ENCODE measurements at places on chromosomes 13 and 19. TPM values are rescaled to one million over a fixed set of nuclear protein-coding genes. Genes with fewer than 3 reads are reported as not detected.

The PROZ gene
- not detected for total RNA-seq

The APOC4 gene
- total RNA-seq: not detected

- no peak overlapping the region for H3K4me3 ChIP-seq
- H3K27me3 ChIP-seq: no peaks in the 10 kb centered on the region
- no peak for DNase-seq
- no peaks in the 10 kb centered on the region for H3K4me1 ChIP-seq
- H3K27ac ChIP-seq: no peak overlapping the region
- H3K36me3 ChIP-seq: no peaks in the 10 kb centered on the region
Observed at GRCh38 chr13:104597546-104598180, 1531.4 kb upstream of the SLC10A2 start.

DNA sequence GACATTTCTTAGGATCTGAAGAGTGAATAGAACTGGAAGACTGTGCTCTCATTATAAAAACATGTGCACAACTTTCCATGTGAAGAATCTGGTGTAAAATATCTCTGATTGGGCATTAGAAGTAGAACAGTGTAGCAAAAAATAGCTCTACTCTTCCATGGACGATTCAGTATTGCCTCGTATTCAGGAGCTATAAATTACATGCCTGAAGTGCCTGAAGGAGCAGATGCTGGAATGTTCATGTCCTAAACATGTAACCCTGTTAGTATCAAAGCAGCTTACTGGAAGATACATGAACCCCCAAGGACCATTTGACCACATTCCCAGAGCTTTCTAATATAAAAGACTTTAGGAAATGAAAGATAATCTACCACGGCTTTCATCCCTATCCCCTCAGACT lies 528.9 kb downstream of the DACH1 start:
- H3K36me3 ChIP-seq: no peaks in the 10 kb centered on the region
- no peaks in the 10 kb centered on the region for H3K27me3 ChIP-seq
- DNase-seq: no peak
- no peak overlapping the region for H3K27ac ChIP-seq
- H3K4me3 ChIP-seq: no peak overlapping the region

DNA sequence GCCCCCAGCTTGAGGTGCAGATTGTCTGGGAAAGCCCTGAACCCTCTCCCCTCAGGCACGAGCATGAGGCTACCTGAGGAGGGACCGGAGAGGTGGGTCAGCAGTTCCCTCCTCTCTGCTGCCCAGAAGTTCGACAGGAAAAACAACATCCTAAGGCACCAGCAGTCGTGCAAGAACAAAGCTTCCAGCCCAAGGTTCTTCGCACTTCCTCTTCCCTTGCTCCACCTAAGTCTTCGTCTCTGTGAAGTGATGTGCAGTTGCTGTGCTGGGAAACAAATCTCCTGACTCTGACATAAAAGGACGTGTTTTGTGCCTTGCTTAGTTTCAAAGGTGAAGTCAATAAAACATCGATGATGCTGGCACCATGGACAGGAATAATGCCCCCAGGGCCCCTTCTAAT lies 173.3 kb downstream of the USP12 start:
- H3K36me3 ChIP-seq: no peaks in the 10 kb centered on the region
- H3K4me1 ChIP-seq: peaks cover 46% of the 10 kb centered on the region
- no peaks in the 10 kb centered on the region for H3K27me3 ChIP-seq
- DNase-seq: peak; percentile 19
- no peak overlapping the region for H3K27ac ChIP-seq

- no peak overlapping the region for H3K4me3 ChIP-seq
- no peaks in the 10 kb centered on the region for H3K4me1 ChIP-seq
- H3K27ac ChIP-seq: no peak overlapping the region
Observed at GRCh38 chr13:46031581-46032263, 20.8 kb downstream of the ZC3H13 start.

The SHISA7 gene
- total RNA-seq: not detected

The POLR2E gene
- total RNA-seq: 106 TPM

DNA sequence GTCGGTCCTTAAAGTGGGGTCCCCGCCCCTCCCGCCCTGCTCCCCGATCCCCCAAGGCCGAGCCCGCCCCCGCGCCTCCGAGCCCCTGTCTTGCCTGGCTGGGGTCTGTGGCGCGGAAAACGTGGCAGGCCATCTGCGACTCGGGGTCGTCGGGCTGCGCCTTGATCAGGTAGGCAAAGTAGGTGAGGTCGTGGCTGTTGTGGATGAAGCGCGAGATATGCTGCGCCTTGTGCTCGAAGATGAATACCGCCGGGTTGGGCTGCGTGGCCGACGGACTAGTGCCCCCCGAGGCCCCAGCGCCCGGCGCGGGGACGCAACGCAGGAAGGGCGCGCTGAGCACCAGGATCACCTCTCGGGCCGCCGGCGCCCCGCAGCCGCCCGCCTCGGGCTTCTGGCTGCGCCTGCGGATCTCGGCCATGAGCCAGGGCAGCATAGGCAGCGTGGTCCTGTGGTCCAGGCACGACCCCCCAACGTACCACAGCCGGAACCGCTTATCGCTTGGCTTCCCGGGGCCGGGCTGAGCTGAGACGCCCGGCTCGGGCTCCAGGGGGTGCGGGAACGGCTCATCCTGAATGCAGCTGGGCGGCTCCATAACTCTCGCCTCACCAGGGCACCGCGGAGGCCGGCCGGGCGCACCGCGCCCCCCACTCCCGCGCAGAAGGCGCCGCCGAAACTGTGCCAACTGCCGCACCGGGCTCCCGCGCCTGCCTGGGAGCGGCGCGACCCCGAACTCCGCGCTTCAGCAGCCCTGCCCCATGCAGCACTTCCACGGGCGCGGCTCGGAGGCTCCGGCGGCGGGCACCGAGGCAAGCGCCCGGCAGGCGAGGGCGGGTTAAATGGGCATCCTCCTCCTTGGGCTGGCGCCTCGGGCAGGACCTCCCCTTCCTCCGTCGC lies 546 bp downstream of the TBC1D4 start:
- H3K4me3 ChIP-seq: peak overlapping the region; percentile 83
- DNase-seq: peak; percentile 59
- H3K36me3 ChIP-seq: no peaks in the 10 kb centered on the region
- no peak overlapping the region for H3K27ac ChIP-seq
- no peaks in the 10 kb centered on the region for H3K27me3 ChIP-seq
- H3K4me1 ChIP-seq: peaks cover 12% of the 10 kb centered on the region

The CCDC194 gene
- total RNA-seq: 3.8 TPM

The DENND1C gene
- 119 TPM for total RNA-seq

- no peaks in the 10 kb centered on the region for H3K4me1 ChIP-seq
- H3K27ac ChIP-seq: no peak overlapping the region
- no peaks in the 10 kb centered on the region for H3K36me3 ChIP-seq
- H3K27me3 ChIP-seq: no peaks in the 10 kb centered on the region
- peak; percentile 29 for DNase-seq
- H3K4me3 ChIP-seq: no peak overlapping the region
Observed at GRCh38 chr19:30784850-30785457, 412.8 kb downstream of the ZNF536 start.

GRCh38 chr13:103873725-103874124 lies 807.5 kb upstream of the SLC10A2 start:
- H3K27me3 ChIP-seq: no peaks in the 10 kb centered on the region
- no peak overlapping the region for H3K4me3 ChIP-seq
- no peak overlapping the region for H3K27ac ChIP-seq
- H3K4me1 ChIP-seq: no peaks in the 10 kb centered on the region
- no peak for DNase-seq

- no peaks in the 10 kb centered on the region for H3K27me3 ChIP-seq
- H3K4me3 ChIP-seq: no peak overlapping the region
- no peaks in the 10 kb centered on the region for H3K36me3 ChIP-seq
- DNase-seq: peak; percentile 91
Observed at GRCh38 chr19:15177269-15178116, 23.3 kb downstream of the NOTCH3 start.

- H3K27ac ChIP-seq: no peak overlapping the region
- H3K4me3 ChIP-seq: no peak overlapping the region
- no peaks in the 10 kb centered on the region for H3K4me1 ChIP-seq
- no peak for DNase-seq
- H3K36me3 ChIP-seq: no peaks in the 10 kb centered on the region
- no peaks in the 10 kb centered on the region for H3K27me3 ChIP-seq
Observed at GRCh38 chr19:31818798-31819105, 469.5 kb upstream of the TSHZ3 start.

GRCh38 chr13:74464670-74465069 lies 330.5 kb upstream of the KLF12 start:
- no peak overlapping the region for H3K4me3 ChIP-seq
- no peaks in the 10 kb centered on the region for H3K27me3 ChIP-seq
- no peaks in the 10 kb centered on the region for H3K36me3 ChIP-seq
- no peaks in the 10 kb centered on the region for H3K4me1 ChIP-seq
- DNase-seq: no peak
- H3K27ac ChIP-seq: no peak overlapping the region

GRCh38 chr13:39909634-39910033 lies 254.2 kb downstream of the COG6 start:
- H3K4me3 ChIP-seq: no peak overlapping the region
- H3K36me3 ChIP-seq: no peaks in the 10 kb centered on the region
- peaks cover 3% of the 10 kb centered on the region for H3K27me3 ChIP-seq

Measured in B cell (primary cell).